ENCODE measurements at places on chromosomes 7 and 10. TPM values are rescaled to one million over a fixed set of nuclear protein-coding genes. Genes with fewer than 3 reads are reported as not detected.

DNA sequence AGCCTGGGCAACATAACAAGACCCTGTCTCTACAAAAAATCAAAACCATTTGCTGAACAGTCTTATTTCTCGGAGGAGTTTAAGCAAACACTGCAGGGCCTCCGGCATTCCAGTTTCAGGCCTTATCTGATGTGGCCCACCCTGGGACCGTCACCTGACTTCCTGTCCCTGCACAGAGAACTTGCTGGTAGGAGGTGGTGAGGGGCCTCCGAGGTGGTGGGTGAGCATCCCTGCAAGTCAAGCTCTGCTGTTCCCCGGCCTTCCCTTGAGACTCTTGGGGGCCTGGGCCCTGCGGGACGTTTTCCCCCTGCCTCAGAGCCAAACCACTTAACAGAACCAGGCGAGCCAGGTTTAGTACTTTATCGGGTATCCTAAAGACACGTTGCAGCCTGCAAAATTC lies 44.5 kb upstream of the AP5Z1 start:
- DNase-seq: no peak

DNA sequence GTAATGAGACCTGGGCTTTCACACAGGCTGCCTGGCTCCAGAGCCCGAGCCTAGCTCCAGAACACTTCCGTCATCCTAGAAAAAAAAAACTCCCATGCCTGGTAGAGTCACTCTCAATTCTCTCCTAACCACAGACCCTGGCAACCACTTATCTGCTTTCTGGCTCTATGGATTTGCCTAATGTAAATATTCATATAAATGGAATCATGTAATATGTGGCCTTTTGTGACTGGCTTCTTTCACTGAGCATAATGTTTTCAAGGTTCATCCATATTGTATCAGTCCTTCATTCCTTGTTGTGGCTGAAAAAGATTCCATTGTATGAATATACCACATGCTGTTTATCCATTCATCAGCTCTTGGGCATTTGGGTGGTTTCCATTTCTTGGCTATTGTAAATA lies 167.7 kb upstream of the MKLN1 start:
- DNase-seq: no peak

DNA sequence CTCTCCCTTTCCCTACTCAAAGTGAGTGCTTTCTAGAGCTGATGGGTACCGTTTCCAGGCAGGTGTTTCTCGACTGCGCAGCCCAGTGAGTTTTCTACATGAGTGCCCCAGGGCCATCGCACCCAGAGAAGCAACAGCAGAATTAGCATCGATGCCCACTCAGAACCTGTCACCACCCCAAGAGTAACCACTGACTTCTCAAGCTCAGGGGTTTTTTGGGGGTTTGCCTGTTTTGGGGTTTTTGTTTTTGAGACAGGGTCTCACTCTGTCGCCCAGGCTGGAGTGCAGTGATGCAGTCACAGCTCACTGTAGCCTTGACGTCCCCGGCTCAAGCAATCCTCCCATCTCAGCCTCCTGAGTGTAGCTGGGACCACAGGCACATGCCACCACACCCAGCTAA lies 25.7 kb downstream of the SNX8 start:
- DNase-seq: no peak

GRCh38 chr7:123348690-123349089 lies 148.9 kb upstream of the SLC13A1 start:
- no peak for DNase-seq

- peak; percentile 48 for DNase-seq
Observed at GRCh38 chr7:55641273-55641691, 69.0 kb upstream of the VOPP1 start.

DNA sequence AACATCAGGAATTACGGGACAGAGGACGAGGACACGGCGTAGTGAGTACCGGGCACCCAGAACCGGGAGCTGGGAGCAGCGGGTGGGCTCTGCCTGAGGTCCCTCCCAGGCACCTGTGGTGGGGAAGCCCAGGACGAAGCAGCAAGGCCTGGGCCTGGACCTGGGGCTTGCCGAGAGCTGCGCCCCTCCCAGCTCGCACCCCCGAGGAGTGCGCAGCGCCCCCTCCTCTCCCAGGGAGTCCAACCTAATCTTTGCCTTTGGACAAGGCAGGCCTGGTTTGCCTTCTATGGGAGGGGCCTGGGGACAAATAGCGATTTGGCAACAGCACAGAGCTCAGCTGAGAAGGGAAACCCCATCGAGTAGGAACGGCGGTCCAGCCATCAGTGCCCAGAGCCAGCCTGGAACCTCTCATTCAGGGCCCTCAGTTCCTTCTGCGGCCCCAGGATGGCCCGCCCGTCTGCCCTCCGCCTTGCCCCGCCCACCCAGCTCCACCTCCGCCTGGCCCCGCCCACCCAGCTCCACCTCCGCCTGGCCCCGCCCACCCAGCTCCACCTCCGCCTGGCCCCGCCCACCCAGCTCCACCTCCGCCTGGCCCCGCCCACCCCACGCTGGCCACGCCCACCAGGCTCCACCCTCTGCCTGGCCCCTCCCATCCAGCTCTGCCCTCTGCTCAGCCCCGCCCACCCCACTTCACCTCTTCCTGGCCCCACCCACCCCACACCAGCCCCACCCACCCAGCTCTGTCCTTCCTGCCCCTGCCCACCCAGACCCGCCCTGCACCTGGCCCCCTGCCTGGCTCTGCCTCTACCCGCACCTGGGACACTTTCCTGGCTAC lies 32.5 kb upstream of the KNDC1 start:
- DNase-seq: no peak

Gene GIMAP1
- 5.1 TPM for total RNA-seq

Gene FAM131B
- 6.6 TPM for total RNA-seq

Gene ANKRD2
- total RNA-seq: 2.3 TPM

Gene HMX2
- total RNA-seq: 0.69 TPM

Gene PKD2L1
- total RNA-seq: not detected
